ENCODE measurements at places on chromosomes 2 and 18. TPM values are rescaled to one million over a fixed set of nuclear protein-coding genes. Genes with fewer than 3 reads are reported as not detected.

CRYGD gene
- polyA plus RNA-seq, result not detected

TXNDC2 gene
- not detected for polyA plus RNA-seq

GDF7 gene
- 3.5 TPM for polyA plus RNA-seq

RND3 gene
- polyA plus RNA-seq, result 68.4 TPM

CD28 gene
- polyA plus RNA-seq, result 6.6 TPM

GRCh38 chr18:10010611-10011015 is 96.8 kb downstream of the VAPA start:
- no peak for DNase-seq

- no peak for DNase-seq
These were observed 195.1 kb downstream of the ACKR3 start for GRCh38 chr2:236764716-236765115.

DNA sequence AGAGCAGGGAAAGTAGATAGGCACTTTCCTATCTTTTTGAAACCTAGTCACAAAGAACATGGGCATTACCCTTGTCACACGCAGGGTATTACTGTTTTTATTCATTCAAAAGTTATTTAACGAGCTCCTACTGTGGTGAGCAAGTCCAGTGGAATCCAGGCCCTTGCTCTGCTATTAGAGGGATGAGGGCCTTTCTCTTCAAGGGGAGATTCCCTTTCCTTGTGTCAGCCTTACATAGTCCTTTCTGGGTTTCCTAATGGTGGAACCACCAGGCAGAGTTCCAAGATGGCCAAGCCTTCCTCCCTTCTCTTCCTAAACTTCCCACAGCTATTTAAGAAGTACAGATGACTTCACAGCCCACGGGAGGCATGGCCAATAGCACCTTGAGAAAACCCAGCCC is 64.6 kb downstream of the SPTBN1 start:
- DNase-seq, result no peak

- DNase-seq, result no peak
These were observed 160.0 kb downstream of the BCL2 start for GRCh38 chr18:63159590-63159989.

DNA sequence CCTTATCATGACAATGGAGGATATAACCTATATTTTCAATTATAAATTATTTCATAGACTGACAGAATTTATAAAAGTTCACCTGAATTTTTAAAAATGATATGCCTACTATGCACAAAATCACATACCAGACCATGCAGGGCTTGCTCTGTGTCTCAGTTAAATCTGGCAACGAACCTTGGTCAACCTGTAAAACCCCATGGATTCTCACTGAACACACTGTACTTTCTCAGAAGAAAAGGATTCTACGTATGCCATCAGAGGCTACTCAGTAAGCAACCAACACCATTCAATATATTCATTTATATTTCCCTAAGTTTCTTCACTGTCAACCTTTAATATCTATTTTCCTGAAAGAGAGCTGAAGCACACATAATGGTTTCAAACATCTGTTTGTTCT is 52.4 kb downstream of the NRXN1 start:
- DNase-seq, result no peak

GRCh38 chr2:222076973-222077690 is 221.7 kb downstream of the PAX3 start:
- DNase-seq, result no peak
